Tongue (tissue), 3 donors: ENCODE measurements at places on chromosomes 2 and 18. TPM values are rescaled to one million over a fixed set of nuclear protein-coding genes. Genes with fewer than 3 reads are reported as not detected.

STARD6 gene
- not detected for total RNA-seq

ERLEC1 gene
- 99.2 TPM for total RNA-seq

FAM237A gene
- not detected for total RNA-seq

HOXD3 gene
- 1.9 TPM for total RNA-seq

DNA sequence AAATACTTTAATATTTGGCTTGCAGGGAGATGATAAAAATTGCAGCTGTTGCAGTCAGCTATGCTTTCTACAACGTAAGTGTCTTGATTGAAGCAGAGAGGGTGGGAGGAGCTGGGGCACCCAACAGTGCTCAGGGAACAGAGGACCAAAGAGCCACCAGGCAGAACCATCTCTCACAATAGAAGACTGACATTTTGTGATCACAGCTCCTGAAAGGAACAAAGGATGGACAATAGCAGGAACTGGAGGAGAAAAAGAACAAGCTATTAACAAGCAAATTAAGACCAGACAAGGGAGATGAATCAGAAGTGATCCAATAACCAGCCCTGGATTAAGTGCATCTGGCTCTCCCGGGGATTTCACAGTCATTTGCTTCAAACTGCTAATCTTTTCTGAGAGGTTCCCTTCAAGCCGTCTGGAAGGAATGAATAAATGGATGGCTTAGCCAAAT is 65.7 kb upstream of the SMAD2 start:
- DNase-seq = peak; percentile 59

- DNase-seq = peak; percentile 94
Observed at GRCh38 chr2:241102239-241102803, at the start of gene MTERF4. TSS of gene MTERF4 (minus strand) at chr2:241102287. CDS start at chr2:241102273, 14 bp downstream.

GRCh38 chr2:154449951-154450658 is 248.4 kb upstream of the KCNJ3 start:
- DNase-seq = no peak

GRCh38 chr2:42249887-42250286 is 80.7 kb downstream of the EML4 start:
- DNase-seq = peak; percentile 64

DNA sequence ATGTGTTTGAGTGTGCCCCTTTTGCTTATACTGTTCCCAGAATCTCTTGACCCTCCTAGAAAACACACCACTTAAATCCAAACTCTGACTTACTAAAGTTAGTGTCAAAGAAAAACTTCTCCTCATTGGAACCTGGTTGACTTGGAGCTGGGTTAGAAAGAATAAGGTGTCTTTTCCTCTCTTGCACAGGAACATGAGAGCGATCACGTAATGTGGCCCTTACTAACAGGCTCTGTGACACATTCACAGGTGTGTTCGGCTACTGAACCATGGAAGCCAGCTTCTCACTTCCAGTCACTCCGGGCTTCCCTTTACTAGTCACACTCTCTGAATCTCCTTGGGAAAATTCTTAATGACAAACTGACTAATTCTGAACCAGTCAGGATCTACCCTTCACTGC is 5.4 kb upstream of the POU3F3 start:
- DNase-seq = no peak
